Hindlimb muscle (tissue), 1 donor: ENCODE measurements at places on chromosomes 7 and 10. TPM values are rescaled to one million over a fixed set of nuclear protein-coding genes. Genes with fewer than 3 reads are reported as not detected.

NUDT13 gene
- 4.4 TPM for polyA plus RNA-seq

HYAL4 gene
- polyA plus RNA-seq, result not detected

ZP3 gene
- 1.2 TPM for polyA plus RNA-seq

- no peak for DNase-seq
Observed at GRCh38 chr10:29699621-29700020, 64.8 kb upstream of the SVIL start.

- DNase-seq, result no peak
Observed at GRCh38 chr10:1094112-1095057, 38.2 kb downstream of the WDR37 start.

GRCh38 chr7:127758105-127758504 is 106.1 kb downstream of the SND1 start:
- no peak for DNase-seq

DNA sequence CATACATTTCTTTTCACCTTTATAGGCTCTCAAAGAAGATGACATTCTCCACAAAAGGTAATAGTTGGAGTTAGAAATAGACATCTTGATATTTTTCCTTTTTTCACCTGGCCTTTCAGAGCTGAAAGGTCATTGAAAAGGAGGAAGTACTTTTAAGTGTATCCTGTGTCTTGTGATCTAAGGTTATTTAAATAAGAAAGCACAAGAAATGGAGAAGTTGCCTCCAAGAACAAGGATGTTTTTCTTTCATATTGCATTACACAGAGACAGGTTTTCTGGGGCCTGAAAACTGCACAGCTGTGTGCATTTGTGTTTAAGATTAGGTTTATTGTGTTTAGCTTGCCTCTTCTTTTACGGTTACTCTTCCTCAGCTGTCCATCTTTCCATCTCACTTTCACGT is 103.4 kb upstream of the SEMA3D start:
- DNase-seq, result no peak

DNA sequence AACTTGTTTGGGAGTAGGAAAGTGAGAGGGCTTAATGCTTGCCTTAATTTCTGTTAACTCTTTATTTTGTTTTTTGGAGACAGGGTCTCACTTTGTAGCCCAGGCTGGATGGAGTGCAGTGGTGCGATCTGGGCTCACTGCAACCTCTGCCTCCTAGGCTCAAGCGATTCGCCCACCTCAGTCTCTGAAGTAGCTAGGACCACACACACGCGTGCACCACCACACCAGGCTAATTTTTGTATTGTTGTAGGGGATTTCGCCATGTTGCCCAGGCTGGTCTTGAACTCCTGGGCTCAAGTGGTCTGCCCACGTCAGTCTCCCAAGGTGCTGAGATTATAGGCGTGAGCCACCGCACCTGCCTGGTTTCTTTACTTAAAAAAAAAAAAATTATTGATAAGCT is 1.9 kb downstream of the PPP2R2D start:
- DNase-seq, result no peak

- DNase-seq, result no peak
Observed at GRCh38 chr7:104838537-104839299, 175.3 kb upstream of the KMT2E start.

DNA sequence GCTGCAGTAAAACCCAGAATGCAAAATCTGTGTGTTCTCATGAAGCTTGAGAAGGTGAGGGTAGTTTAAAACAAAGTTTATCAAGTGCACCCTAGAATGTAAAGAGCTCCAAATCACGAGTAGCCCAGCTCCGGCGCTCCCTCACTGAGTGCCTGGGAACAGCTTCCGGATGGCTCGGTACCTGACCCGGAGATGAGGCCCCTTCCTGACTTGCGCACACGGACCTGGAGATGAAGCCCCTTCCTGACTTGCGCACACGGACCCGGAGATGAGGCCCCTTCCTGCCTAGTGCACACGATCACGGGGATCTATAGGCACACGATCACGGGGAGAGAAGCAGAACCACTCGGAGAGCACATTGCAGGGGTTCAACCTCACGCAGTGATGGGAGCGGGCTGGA is 322.1 kb upstream of the RNF32 start:
- DNase-seq, result no peak

GRCh38 chr10:22849077-22849805 is 78.6 kb upstream of the ARMC3 start:
- no peak for DNase-seq

DNA sequence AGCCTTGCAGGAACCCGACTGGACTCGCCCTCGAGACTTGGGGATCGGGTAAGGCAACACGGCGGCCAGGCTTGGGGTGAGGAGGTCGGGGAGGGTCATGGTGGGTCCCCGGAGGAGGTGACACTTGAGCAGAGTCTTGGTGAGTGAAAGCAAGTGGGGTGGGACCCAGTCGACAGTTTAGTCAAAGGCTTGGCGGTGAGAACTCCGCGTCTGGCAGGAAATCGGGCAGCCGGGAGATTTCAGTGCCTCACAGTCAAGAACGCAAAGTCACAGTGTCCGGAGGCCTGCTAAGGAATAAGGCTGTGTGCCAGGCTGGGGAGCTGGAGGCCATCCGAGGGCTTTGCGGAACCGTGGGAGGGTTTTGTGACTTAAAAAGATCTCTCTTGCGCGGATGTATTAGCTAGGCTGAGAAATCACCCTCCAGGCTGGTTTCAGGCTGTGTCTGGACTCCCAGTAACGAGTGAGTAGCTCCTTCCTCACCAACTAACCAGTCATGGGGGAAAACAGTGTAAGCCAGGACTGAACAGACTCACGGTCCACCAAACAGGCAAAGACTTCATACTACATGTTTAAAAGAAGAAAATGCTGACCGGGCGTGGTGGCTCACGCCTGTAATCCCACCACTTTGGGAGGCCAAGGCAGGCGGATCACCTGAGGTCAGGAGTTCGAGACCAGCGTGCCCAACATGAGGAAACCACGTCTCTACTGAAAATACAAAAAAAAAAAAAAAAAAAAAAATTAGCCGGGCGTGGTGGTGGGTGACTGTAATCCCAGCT is 613 bp downstream of the AP5Z1 start:
- no peak for DNase-seq
